Smooth muscle cell of trachea (primary cell): ENCODE measurements at places on chromosomes 5 and 9. TPM values are rescaled to one million over a fixed set of nuclear protein-coding genes. Genes with fewer than 3 reads are reported as not detected.

WWC1 gene
- total RNA-seq: 0.58 and 2.3 TPM in 2 replicates

SNCAIP gene
- total RNA-seq: under 0.01 and 0.66 TPM in 2 replicates

BAAT gene
- not detected in 2 replicates for total RNA-seq

LCN1 gene
- not detected in 2 replicates for total RNA-seq

C5orf52 gene
- not detected in 2 replicates for total RNA-seq

STPG3 gene
- total RNA-seq: 0.66 TPM in 1 of 2 replicates, not detected in the other

PWWP2A gene
- 18.7 and 20.5 TPM in 2 replicates for total RNA-seq

TCERG1 gene
- total RNA-seq: 25.6 and 36.8 TPM in 2 replicates

SPACA9 gene
- total RNA-seq: 3.5 and 7.6 TPM in 2 replicates

RALGPS1 gene
- 1.9 and 6.5 TPM in 2 replicates for total RNA-seq

GPX3 gene
- total RNA-seq: 7.6 and 18.4 TPM in 2 replicates

NOL6 gene
- 20.7 and 28.3 TPM in 2 replicates for total RNA-seq

ZNF608 gene
- total RNA-seq: 13.4 and 17.3 TPM in 2 replicates

DDX4 gene
- total RNA-seq: under 0.01 TPM in 1 of 2 replicates, not detected in the other

GRXCR2 gene
- not detected in 2 replicates for total RNA-seq

RACK1 gene
- total RNA-seq: 3,285 and 3,893 TPM in 2 replicates

TRPM6 gene
- total RNA-seq: under 0.01 TPM in 2 replicates

TPM2 gene
- 880 and 967 TPM in 2 replicates for total RNA-seq

ELOVL7 gene
- 0.33 TPM in 1 of 2 replicates, not detected in the other for total RNA-seq

IL4 gene
- not detected in 2 replicates for total RNA-seq

SMAD5 gene
- total RNA-seq: 54.3 and 66.9 TPM in 2 replicates

KIAA0825 gene
- total RNA-seq: 4.0 and 5.5 TPM in 2 replicates

SERINC5 gene
- total RNA-seq: 12.2 and 14.1 TPM in 2 replicates

EPB41L4A gene
- total RNA-seq: 0.29 and 0.33 TPM in 2 replicates

NUTM2F gene
- total RNA-seq: not detected in 2 replicates

CARTPT gene
- total RNA-seq: not detected in 2 replicates

GARIN3 gene
- total RNA-seq: not detected in 2 replicates

FGF1 gene
- total RNA-seq: 2.6 and 5.1 TPM in 2 replicates

SPAG8 gene
- total RNA-seq: 0.99 and 1.5 TPM in 2 replicates
